ENCODE measurements at places on chromosomes 5 and 9. TPM values are rescaled to one million over a fixed set of nuclear protein-coding genes. Genes with fewer than 3 reads are reported as not detected.

LRRC19 gene
- under 0.01 TPM for polyA plus RNA-seq

- no peaks in the 10 kb centered on the region for H3K36me3 ChIP-seq
- H3K27ac ChIP-seq: no peak overlapping the region
- no peak overlapping the region for H3K4me3 ChIP-seq
- H3K27me3 ChIP-seq: no peaks in the 10 kb centered on the region
These were observed 42.3 kb upstream of the MUSK start for GRCh38 chr9:110626101-110626829.

DNA sequence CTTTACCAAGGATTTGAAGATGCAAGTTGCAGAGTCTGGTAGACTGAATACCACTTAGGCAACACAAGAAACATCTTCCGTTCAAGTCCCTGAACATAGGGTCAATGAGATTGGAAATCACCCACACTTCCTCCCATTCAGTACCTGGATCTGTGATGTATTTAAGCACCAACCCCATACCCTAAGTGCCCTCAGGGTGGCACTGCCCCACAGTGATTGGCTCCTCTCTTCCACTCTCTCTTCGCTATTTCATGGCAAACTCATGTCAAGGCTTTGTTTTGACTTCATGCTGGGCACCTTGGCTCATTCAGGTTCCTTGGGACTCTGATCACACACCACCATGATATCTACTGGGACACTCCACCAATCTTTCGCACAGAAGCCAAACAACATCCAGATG lies 53.7 kb downstream of the GGTA1 start:
- H3K27ac ChIP-seq: no peak overlapping the region
- H3K4me1 ChIP-seq: peaks cover 3% of the 10 kb centered on the region
- no peak overlapping the region for H3K4me3 ChIP-seq
- no peak for DNase-seq
- H3K27me3 ChIP-seq: peaks cover 4% of the 10 kb centered on the region
- no peaks in the 10 kb centered on the region for H3K36me3 ChIP-seq

PCDH12 gene
- 0.52 TPM for polyA plus RNA-seq

GPRIN1 gene
- polyA plus RNA-seq: 0.82 TPM

GRCh38 chr5:1663186-1663585 lies 136.5 kb downstream of the MRPL36 start:
- H3K27ac ChIP-seq: no peak overlapping the region
- H3K27me3 ChIP-seq: peaks cover 56% of the 10 kb centered on the region
- no peaks in the 10 kb centered on the region for H3K4me1 ChIP-seq
- H3K4me3 ChIP-seq: no peak overlapping the region
- no peaks in the 10 kb centered on the region for H3K36me3 ChIP-seq
- DNase-seq: no peak

MSX2 gene
- polyA plus RNA-seq: 0.41 TPM

DNA sequence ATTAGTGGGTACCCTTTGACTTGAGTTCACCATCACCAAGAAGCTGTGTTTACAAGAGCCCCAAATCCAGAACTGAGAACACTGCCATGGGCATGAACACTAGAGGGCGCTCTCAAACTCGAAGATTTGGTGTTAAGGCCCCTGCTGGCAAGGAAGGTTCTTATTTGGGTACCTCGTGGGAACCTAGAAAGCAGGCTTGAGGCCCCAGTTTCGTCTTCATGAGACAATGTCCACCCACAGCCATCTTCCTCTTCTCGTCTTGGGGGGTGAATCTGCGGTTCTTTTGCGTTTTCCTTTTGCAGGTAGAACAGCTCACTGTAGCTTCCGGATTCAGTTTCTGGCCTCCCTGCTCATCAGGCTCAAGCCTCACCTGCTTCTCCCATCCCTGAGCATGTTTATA lies 184.0 kb downstream of the SEMA5A start:
- no peak overlapping the region for H3K27ac ChIP-seq
- H3K27me3 ChIP-seq: no peaks in the 10 kb centered on the region
- no peaks in the 10 kb centered on the region for H3K36me3 ChIP-seq
- peak; percentile 21 for DNase-seq
- H3K4me3 ChIP-seq: no peak overlapping the region
- H3K4me1 ChIP-seq: no peaks in the 10 kb centered on the region

GRCh38 chr9:4547016-4547415 lies 56.7 kb downstream of the SLC1A1 start:
- peaks cover 16% of the 10 kb centered on the region for H3K4me1 ChIP-seq
- DNase-seq: no peak
- no peak overlapping the region for H3K4me3 ChIP-seq
- H3K27me3 ChIP-seq: no peaks in the 10 kb centered on the region
- no peaks in the 10 kb centered on the region for H3K36me3 ChIP-seq
- no peak overlapping the region for H3K27ac ChIP-seq

GRCh38 chr5:158384535-158385481 lies 525.9 kb upstream of the CLINT1 start:
- no peak overlapping the region for H3K27ac ChIP-seq
- H3K4me3 ChIP-seq: no peak overlapping the region
- no peaks in the 10 kb centered on the region for H3K4me1 ChIP-seq
- DNase-seq: no peak
- no peaks in the 10 kb centered on the region for H3K27me3 ChIP-seq
- no peaks in the 10 kb centered on the region for H3K36me3 ChIP-seq

DNA sequence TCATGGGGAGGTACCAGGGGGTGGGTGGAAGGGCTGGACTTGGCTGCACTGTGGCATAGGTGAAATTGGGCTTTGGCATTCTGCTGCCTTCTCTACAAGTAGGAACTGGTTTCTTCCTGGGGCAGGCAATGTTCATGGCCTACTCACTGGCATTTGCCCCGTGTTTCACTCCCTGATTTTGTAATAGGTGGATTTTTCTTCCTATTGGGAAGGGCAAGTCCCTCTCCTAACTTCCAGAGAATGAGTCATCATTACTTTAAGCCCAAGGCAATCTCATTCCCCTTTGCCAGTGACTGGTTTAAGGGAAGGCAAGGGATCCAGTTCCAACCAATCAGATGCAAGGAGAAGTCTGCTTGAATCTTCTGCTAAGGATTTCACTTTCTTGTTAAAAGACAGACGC lies 67.9 kb upstream of the ANKRD55 start:
- no peaks in the 10 kb centered on the region for H3K36me3 ChIP-seq
- H3K27me3 ChIP-seq: no peaks in the 10 kb centered on the region
- no peak overlapping the region for H3K4me3 ChIP-seq
- no peaks in the 10 kb centered on the region for H3K4me1 ChIP-seq
- no peak for DNase-seq

- DNase-seq: no peak
- no peaks in the 10 kb centered on the region for H3K27me3 ChIP-seq
- H3K36me3 ChIP-seq: no peaks in the 10 kb centered on the region
- H3K4me3 ChIP-seq: no peak overlapping the region
These were observed 9.1 kb downstream of the SLC22A5 start for GRCh38 chr5:132378580-132378979.

- DNase-seq: no peak
- no peaks in the 10 kb centered on the region for H3K36me3 ChIP-seq
- H3K4me3 ChIP-seq: no peak overlapping the region
- no peaks in the 10 kb centered on the region for H3K27me3 ChIP-seq
- no peak overlapping the region for H3K27ac ChIP-seq
These were observed 71.5 kb downstream of the GADD45G start for GRCh38 chr9:89676281-89676680.

DNA sequence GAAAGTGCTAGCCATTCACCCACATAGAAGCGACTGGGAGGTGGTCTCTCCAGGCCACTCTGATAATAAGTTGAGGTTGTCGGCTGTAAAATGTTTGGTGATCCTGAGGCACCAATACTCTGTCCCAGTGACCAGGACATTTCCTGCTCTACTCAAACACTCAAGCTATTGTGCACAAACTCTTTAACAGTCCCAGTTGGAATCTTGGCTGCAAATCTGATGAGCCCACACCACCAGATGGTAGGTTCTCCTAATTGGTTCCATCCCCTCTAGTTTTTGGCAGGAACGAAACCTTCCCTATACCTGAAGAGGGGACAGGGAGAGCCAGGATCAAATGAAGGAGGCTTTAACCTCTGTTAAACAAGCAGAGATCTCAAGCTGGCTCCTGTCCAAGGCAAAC lies 14.3 kb downstream of the GRIA1 start:
- H3K36me3 ChIP-seq: no peaks in the 10 kb centered on the region
- H3K4me1 ChIP-seq: no peaks in the 10 kb centered on the region
- no peak overlapping the region for H3K27ac ChIP-seq
- no peak overlapping the region for H3K4me3 ChIP-seq

DNA sequence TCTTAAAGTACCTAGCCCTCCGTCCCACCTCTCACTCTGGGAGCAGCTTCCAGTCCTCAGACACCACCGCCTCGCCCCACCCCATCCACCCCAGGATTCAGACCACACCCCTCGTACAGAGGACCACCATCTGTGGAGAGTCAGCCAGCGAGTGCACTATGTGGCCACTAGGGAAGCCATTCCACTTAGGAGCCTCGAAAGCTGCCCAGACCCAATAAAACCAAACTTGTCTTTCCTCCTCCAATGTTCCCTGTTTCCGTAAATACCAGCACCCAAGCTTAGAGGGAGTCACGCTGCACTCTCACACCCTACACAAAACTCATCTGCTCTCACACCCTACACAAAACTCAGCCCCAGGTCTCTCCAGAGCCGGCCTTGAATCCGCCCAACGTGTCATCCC lies 1.9 kb downstream of the GCNT4 start:
- H3K27me3 ChIP-seq: no peaks in the 10 kb centered on the region
- peak overlapping the region; percentile 97 for H3K4me3 ChIP-seq
- DNase-seq: no peak
- H3K36me3 ChIP-seq: peaks cover 39% of the 10 kb centered on the region
- peaks cover 34% of the 10 kb centered on the region for H3K4me1 ChIP-seq

HK3 gene
- polyA plus RNA-seq: 38.9 TPM

- H3K36me3 ChIP-seq: no peaks in the 10 kb centered on the region
- H3K27ac ChIP-seq: no peak overlapping the region
- H3K4me3 ChIP-seq: no peak overlapping the region
- DNase-seq: no peak
These were observed 253.8 kb downstream of the ENC1 start for GRCh38 chr5:74386571-74387334.
